ENCODE measurements at places on chromosomes 4 and X.

- peak; percentile 80 for DNase-seq
These were observed 227.2 kb downstream of the SPCS3 start for GRCh38 chr4:176546975-176547374.

DNA sequence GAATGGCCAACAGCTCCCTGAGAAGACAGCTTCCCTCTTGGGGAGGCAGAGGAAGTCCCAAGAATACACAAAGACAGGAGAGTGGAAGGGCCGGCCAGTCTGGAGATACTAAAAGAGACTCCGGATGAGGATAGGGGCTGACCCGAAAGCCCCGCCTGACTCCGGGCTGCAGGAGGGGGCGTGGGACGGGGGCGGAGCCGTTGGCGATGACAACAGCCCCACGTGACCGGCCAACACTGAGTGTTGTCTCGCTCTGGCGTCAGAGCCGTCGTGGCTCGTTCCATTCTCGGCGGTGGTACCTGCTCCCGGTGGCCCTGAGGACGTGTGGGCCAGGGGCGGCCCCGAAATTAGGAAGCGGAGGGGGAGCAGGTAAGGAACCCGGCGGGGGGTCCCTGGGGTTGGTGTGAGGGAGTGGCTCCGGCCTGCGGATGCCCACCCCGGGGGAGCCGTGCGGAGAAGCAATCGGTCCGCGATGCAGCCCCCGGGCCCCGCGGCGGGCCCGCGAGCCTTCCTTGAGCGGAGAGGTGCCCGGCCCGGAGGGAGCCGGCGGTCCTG lies at the start of gene BEX4:
Gene BEX4, plus strand, starts transcription at position 239 of the 555 bp plus-strand sequence. CDS start 1,046 bp downstream, outside the sequence.
- no peak for DNase-seq

DNA sequence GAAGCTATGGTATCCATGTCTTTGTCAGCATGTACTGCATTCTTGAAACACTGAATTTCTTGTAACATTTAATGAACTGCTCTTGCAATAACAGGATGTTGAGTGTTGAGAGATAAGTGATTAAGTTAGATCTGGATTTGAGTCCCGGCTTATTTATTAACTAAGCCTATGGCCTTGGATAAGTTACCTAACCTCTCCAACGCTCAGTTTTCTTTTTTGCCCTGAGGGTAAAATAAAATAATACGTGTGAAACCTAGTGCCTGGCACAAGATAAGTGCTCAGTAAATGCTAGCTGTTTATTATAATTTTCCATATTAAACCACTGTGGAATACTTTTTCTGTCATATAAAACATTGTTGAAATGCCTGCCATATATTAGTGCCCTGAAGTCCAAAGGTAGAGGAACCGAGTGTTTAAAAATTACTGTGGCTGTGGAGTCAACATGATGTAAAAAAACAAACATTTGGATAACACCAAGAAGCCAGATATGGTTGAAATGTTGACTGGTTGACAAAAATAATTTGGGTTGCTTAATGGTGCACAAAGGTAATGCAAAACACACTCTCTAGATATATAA lies 58.6 kb upstream of the ALB start:
- DNase-seq, result no peak

- no peak for DNase-seq
These were observed 125.7 kb upstream of the GABRG1 start for GRCh38 chr4:46249516-46249915.

- no peak for DNase-seq
These were observed 296.2 kb upstream of the AMOT start for GRCh38 chrX:113136836-113137235.

- DNase-seq, result no peak
These were observed 156.6 kb downstream of the GATB start for GRCh38 chr4:151604238-151604637.

DNA sequence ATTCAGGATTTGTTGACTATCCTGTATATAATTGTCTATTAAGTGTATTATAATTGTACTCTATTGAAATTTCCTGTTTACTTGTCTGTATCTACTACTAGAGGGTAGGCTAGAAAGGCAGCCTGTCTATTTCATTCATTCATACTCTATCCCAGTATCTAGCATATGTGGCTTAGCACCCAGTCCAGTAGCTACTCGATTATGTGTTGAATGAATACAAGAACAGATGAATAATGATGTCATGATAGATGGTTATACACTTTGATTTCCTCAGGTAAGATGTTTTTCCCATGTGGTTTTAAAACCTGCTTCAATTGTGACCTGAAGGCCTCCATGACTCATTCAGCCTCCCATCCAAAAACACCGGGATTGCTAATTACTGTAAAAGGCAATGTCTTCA lies 68.0 kb downstream of the IL21 start:
- no peak for DNase-seq

DNA sequence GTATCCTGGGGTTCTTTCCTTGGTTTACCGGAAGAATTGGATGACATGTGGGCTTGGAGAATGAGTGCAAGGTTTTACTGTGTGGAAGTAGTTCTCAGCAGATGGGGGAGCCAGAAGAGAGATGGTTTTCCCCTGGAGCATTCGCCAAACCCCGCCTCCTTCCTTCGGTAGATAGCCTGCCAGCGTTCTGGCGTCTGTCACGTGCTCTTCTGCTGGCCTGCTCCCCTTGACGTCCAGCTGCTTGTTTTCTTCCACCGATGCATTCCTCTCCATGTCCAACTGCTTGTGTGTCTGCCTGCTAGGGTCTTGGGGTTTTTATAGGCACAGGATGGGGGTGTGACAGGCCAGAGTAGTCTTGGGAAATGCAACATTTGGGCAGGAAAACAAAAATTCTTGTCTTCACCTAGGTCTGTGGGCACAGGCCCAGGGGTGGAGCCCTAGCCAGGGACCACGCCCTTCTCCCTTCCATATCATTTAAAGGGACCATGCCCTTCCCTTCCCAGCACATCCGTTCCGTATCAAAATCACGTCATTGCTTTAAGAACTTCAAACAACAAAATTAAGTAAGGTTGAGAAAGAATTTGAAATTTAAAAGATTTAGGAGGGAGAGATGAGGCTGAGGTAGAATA lies 538.7 kb upstream of the SMIM31 start:
- no peak for DNase-seq

DNA sequence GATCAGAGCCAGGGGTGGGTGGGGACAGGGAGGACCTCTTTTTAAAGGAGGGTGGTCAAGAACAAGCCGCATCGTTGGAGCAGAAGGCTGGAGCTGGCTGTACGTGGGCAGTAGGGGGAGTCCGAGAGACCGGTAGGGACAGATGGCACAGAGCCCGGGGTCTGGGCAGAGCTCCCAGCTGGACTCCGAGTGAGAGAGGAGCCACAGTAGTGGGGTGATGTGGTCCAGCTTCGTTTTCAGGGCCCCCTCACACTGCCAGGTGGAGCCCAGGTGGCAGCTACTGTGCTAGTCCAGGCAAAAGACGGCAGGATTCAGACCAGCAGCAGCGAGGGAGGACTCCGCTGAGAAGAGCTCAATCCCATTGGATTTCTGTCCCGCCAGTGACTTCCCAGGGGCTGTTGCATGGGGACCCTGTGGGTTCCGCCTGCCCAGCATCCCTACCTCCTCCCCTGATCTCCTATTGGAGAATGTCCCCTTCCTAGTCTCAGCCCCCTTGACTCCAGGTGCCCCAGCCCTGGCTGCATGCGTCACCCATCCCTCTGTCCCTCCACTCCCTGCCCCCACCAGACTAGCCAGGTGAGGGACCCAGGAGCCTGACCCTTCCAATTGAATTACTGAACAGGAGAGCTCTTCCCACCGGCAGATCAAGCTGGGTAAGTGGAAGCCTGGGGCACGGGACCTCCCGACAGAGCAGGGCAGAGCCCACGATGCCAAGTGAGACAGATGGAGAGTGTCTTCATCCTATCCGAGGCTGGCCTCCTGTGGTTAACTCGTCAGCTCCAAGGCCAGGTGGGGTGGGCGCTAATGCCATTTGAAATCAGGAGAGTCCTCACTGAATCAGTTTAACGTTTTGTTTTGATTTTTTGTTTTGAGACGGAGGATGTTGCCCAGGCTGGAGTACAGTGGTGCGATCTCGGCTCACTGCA lies 2.9 kb downstream of the ARHGAP4 start:
- DNase-seq, result peak; percentile 18

DNA sequence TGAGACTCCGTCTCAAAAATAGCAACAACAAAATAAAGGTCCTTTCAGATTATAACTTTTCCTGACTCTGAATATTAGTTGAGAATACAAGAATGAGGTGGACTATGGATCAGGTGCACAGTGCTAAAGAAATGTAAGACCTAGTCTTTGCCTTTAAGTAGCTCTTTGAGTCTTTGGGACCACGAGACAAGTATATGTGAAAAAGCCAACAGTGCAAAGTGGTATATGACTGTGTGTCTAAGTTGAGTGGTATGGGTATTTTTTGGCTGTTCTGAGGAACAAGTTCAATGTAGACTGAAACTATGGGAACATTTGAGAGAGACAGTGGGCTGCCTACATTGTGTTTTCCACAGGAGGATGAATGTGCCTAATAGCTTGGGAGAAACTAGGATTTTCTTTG lies 2.8 kb downstream of the GAB1 start:
- no peak for DNase-seq

GRCh38 chr4:16818005-16818404 lies 80.4 kb downstream of the LDB2 start:
- no peak for DNase-seq

- DNase-seq, result no peak
These were observed 239.3 kb downstream of the CRLF2 start for GRCh38 chrX:973010-973632.

GRCh38 chrX:110944751-110945675 lies 149.4 kb upstream of the CHRDL1 start:
- no peak for DNase-seq

DNA sequence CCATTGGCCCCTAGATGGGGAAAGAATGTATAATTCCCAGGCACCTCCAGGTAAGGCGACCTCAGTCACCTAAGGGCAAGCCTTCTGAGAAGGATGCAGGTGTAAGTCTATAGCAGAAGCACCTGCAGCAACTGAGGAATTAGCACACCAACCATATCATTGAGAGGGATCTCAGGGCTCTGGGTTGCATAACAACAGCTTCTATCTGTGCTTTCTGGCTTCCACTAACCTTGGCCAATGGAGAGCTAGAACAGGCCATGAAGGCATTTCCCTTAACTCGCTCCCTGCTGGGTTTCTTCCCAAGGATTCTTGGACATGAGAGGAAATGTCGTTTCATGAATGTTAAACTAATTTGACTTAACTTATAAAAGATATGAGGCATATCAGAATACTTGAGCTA lies 177.8 kb upstream of the GK2 start:
- no peak for DNase-seq

GRCh38 chrX:56800801-56801200 lies 71.8 kb downstream of the NBDY start:
- peak; percentile 11 for DNase-seq

DNA sequence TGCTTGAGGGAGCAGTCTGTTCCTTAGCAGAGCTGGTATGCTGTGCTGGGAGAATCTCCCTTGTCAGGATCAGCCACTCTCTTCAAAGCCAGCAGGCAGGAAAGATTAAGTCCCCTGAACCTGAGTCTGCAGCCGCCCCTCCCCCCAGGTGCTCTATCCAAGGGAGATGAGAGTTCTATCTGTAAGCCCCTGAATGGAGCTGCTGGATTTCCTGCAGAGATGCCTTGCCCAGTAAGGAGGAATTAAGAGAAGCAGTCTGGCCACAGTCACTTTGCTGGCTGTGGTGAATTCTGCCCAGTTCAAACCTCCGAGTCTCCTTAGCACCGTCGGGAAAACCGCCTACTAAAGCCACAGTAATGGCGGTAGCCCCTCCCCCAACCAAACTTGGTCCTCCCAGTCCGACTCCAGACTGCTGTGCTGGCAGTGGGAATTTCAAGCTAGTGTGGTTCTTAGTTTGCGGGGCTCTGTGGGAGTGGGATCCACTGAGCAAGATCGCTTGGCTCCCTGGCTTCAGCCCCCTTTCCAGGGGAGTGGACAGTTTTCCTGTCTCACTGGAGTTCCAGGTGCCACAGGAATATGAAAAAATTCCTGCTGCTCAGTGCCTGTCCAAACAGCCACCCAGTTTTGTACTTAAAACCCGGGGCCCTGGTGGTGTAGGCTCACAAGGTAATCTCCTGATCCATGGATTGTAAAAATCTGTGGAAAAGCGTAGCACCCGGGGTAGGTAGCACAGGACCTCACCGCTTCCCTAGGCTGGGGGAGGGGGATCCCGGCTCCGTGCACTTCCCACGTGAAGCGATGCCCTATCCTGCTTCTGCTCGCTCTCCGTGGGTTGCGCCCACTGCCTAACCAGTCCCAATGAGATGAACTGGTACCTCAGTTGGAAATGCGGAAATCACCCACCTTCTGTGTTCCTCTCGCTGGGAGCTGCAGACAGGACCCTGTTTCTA lies 38.0 kb downstream of the RAB28 start:
- DNase-seq, result no peak

DNA sequence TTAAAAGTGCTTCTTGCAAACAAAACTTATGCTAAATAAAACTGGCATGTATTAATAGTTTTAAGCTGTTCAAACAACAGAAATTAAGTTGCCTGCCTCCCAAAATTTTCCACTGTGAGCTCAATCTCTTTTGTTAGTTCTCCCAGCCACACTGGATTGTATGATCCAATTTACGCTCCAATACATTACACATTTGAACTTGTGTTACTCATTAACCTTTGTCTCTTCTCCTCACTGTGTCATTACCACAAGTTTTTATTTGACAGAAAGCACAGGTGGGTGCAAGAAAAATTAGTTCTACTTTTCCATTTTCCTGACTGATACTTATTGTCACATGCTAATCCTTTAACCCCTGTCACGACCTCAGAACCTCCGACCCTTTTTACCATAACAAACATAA lies 55.5 kb downstream of the SHISA3 start:
- no peak for DNase-seq

- peak; percentile 60 for DNase-seq
These were observed 173.9 kb downstream of the GRIA3 start for GRCh38 chrX:123357941-123358340.

GRCh38 chrX:150942942-150943594 lies 40.1 kb upstream of the HMGB3 start:
- DNase-seq, result no peak

DNA sequence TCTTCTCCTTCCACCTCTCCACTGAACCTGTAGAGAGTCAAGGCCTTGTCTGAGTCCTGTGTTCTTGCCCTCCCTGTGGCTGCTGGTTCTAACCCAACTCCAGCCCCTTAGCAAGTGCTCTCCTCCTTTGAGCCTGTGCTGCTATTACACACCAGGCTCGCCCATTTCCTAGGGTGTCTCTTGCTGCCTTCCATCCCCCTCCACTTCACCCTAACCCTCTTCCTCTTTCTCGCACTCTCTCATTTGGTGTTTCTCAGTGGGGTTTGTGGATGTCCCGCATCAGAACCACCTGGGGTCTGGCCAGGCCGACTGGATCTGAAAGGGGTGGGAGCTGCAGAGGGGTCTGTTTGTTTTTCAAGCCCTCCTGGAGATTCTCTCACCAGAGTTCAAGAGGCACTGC lies 156.7 kb downstream of the SPRY1 start:
- DNase-seq, result peak; percentile 42

Measured in MV-4-11 (cell line).